Left ventricle myocardium superior (tissue), 1 donor: ENCODE measurements at places on chromosomes 4 and X. TPM values are rescaled to one million over a fixed set of nuclear protein-coding genes. Genes with fewer than 3 reads are reported as not detected.

- DNase-seq, result no peak
Measured at GRCh38 chrX:77442728-77443127, 4.5 kb upstream of the FGF16 start.

DNA sequence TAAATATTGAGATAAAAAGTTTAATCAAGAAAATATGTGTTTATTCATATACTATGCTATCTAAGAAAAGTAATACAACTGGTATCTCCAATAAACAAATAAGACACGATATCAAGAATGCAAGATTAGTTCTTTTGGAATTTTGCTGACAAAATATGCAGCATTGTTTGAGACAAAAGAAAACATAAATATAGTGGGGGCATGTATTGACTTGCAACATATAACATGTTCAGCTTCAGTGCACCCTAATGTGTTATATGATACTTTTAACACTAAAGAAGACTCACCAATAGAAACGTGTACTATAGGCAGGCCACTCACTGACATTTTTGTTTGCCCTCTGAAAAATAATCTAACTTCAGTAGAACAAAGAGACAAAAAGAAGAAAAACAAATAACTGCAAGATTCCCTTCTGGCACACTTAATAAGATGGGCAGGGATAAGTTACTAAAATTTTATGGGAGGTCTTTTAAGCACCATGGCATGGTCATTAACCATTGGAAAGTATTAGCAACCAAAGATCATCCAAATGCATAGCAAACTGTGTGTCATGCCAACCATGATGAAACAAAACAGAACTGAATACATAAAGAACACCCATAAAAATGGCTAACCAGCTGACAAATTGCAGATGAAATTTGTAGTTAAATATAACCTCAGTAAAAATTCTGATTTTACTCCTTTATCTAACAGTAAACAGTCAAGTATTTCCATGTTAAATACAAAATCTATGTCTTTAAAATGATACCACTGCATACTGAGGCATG is 447.9 kb upstream of the FAM241A start:
- DNase-seq, result no peak

- DNase-seq, result no peak
Measured at GRCh38 chrX:70508296-70508911, 63.8 kb downstream of the DLG3 start.

DNA sequence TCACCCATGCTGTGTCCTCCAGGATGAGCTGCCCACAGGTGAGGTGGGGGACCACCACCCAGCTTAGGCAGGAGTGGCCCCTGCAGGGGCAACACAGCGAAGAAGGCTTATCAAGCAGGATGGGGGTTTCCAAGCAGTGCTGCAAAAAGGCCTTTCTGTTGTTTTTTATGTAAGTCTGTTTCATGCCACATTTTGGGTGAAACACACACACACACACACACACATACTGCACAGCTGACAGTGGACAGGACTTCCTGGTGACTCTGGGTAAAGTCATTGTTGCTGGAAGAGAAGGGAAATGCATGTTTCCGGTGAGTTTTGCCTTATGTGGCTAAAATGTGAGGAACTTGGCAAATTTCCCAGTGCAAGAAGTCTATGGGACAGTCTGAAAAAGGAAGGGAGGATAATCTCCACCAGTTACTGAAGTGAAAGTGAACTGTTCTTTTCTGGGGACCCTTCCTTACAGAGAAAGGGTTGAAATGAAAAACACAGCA is 119.2 kb downstream of the IRF2 start:
- peak; percentile 44 for DNase-seq

DNA sequence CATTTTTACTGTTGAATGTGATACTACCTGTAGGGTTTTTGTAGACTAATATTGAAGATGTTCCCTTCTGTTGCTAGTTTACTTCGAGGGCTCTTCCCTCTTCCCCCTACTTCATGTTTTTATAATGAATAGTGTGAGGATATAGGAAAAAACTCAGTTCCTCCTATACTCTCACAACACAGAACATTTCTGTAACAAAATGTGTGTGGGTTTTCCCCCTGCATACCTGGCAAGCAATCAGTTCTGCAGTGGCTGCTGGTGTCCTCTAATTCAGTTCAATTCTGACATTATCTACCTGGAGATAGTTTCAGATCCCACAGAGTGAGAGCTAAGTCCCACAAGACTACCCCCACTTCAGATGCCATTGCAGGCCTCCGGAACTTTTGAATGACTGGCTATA is 107.9 kb downstream of the KDM6A start:
- DNase-seq, result no peak

DNA sequence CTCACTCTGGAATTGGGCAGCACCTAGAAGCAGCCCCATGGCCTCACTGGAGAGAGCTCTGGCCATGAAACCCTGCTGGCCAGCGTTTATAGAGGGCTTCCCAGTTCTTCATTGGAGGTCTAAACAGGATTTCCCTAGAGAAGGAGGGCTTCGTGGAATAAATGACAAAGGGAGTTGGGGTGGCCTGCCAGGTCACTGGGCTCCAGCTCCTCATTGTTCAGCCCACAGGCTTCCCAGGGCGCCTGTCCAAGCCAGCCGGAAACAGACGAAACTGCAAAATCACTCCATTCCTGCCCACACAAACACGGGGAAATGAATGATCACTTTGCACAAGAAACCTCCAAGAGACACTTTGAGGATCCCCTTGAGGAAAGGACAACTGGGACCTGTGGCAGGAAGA is 189.7 kb downstream of the TSPAN5 start:
- DNase-seq, result peak; percentile 55

DNA sequence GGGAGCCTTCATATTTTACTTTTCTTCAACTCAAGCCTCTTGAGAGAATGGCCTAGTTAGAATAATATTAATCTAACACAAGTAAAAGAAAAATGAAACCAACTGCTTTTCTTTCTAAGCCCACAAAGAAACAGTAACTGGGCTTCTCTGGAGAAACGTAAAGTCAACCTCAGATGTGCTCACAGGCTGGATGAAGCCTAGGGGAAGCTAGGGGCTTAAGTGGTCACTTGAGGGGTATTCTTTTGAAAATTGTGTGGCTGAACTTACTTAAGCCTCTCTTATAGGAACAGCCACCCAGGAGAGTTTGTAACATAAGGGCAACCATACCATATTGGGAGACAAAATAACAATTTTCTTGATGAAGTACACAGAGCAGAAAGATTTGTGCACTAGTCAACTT is 279.0 kb downstream of the SPRY1 start:
- DNase-seq, result no peak

- DNase-seq, result no peak
Measured at GRCh38 chr4:32102896-32103295, 1382.7 kb downstream of the PCDH7 start.

DNA sequence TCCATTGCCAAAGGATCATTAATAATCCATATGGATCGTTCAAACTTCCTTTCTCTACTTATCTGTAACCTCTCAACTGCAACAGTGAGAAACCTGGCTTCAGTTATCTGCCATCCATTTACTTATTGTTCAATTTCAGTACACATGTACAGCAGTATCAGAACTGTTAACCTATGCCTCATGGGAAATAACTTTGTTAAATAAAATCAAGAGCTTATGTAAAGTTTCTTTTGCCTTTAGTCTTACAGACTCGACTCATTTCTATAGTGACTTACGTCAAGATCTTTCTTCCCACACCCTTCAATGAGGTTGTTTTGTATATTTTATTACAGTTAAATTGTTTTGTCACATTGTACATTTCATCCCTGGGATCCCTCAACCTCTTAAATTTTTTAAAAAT is 11.4 kb downstream of the UBQLN2 start:
- DNase-seq, result no peak

DNA sequence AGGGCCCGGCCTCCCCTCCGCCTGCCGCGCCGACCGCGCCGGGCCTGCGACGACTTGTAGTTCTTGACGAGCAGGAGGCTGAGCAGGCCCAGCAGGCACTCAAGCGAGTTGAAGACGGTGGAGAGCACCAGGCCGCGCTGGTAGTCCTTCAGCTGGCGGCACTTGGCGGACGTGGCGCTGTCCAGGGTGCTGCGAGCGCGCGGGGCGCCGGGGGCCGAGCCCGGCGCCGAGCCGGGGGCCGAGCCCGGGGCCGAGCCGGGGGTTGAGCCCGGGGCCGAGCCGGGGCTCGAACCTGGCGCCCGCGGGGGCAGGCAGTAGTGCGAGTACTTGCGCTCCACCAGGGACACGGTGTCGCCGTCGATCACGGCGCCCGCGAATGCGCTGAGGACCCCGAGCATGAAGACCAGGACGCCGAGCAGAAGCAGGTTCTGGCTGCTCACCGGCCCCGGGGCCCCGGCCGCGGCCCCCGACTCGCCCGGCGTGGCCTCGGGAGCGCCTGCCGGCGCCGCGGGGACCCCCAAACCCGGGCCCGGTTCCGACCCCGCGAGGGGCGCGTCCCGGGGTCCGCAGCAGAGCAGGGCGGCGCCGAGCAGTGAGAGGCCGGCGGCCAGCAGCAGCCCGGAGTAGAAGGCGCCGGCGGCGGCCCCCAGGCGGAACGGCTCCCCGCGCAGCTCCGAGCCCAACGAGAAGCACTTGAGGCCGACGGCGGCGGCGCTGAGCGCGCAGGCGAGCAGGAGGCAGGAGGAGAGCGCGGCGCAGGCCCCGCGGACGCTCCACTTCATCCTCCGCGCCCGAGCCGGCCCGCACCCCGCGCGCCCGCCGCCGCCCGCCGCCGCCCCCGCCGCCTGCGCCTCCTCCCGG is 584 bp downstream of the TMEM271 start:
- peak; percentile 57 for DNase-seq

GRCh38 chrX:154469880-154470279 is 9.2 kb downstream of the LAGE3 start:
- DNase-seq, result no peak

DNA sequence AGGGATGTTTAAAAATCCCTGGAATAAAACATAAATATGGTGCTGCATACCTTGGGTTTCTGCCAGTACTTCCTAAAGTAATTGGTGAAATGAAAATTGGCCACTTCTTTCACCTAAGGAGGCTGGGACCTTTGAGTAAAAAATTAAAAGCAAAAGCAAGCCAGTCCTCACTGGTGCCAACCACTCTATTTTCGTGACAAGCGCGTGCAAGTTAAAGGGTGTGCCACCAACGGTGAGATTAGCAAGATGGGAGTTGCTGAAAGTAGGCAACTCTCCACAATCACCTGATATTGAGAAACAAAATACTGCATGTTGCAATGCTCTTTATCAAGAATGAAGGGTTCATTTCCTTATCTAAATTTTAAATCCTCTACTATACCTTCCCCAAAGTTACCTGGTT is 19.7 kb upstream of the RTL9 start:
- DNase-seq, result no peak

DNA sequence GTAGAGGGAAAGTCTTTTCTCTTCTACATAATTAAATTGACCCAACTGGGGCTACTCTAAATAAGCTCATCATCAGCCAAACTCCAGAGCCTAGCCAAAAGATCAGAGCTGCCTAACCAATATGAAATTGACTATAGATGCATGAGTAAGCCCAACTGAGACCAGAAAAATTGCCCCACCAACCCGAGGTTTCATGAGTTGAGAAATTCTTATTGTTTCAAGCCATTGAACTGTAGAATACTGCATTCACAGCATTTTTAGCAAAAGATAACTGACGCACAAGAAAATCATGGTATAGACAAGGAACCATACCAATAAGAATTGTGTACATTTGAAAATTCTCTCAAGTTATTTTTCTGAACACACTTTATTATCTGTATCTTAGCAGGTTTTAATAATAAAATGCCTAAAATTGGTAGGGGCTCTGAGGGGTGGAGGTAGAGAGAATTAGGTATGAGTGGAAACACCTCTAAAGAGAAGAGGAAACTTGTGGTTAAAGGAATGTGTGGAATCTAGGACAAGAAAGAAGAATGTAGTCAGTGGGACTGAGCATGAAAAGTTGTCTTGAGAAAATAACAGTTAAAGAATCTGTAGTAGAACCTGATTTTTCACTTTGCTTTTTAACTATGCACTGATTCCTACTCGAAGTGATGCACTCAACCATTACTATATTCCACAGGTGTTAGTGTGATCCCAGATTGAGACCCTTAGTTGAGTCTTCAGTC is 200.9 kb upstream of the PPP1R2C start:
- DNase-seq, result no peak

GRCh38 chr4:168797194-168797593 is 212.9 kb downstream of the CBR4 start:
- no peak for DNase-seq

DNA sequence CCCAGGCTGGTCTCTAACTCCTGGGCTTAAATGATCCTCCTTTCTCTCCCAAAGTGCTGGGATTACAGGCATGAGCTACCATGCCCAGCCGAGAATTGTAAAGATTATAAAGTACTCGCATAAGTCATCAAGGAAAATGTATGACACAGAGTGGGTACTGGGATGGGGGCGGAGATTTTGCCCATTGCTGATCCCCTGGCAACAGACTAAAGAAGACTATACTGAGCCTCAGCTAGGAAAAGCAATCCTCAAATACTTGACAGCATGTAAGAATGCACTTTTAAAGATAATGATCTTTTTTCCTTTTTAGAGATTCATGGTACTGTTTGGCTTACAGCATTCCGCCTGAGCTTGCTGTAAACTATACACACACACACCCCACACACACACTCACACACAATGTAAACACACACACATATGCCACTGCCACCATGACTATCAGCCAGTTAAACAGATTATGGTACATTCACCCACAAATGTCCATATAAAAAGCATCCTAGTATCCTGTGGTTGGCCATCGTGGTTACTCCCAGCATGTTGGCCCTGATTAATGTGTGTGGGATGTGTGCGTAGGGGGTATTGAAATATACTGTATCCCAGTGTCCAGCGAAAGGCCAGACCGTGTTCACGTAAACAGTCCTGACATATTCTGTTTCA is 113.0 kb downstream of the AMELX start:
- no peak for DNase-seq

- DNase-seq, result no peak
Measured at GRCh38 chrX:66021401-66021764, 18.5 kb downstream of the VSIG4 start.

DNA sequence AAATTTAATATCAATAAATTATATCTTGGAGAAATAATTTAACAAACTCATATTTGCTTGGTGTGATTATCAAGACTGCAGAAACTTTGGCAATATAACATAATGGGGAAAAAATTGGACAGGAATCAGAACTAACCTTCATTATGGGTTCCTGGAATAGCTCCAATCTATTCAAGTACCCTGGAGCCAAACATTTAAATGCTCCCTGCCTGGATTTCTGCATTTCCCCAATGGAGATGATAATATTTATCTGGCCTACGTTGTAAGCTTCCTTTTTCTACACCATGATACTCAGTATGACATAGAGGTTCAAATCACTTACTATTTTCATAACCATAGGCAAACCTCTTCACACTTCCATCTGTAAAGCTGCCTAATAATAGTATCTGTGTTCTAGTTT is 326.8 kb downstream of the TRIML1 start:
- no peak for DNase-seq

DNA sequence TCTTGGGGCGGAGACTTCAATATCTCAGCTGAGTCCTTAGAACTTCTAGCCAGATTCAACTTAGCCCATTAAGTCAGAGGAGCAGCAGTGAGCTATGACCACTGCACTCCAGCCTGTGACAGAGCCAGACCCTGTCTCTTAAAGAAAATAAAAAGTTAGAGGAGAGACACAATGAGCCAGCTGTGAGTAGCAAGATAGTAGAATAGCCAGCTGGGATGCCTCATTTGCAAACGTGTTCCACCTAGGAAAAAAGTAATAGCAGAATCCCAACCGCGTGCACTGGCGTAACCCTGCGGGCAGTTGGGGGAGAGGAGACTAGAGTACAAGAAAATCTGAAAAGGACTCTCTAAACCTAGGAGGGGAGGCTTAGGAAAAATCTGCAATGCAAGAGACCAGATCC is 133.2 kb upstream of the ANXA3 start:
- no peak for DNase-seq

FHL1 gene
- 772 TPM for total RNA-seq

DOK7 gene
- total RNA-seq, result 35.5 TPM

RTL3 gene
- total RNA-seq, result 0.15 TPM

ART3 gene
- 145 TPM for total RNA-seq
